ENCODE measurements at places on chromosomes 6 and 20.

DNA sequence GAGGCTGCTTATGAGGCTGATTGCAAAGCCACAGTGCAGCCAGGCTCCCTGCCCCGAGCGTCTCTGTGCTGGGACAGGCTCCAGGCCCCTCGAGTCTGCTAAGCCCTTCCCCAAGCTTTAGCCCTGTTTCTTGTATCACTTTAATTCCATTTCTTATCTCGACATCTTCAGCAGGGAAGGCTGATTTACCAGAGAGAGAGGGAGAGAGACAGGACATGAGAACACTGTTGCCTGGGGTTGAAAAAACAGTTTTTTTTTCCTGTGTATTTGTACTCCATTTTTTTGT lies 386.5 kb downstream of the SMOC2 start:
- no peak for DNase-seq

DNA sequence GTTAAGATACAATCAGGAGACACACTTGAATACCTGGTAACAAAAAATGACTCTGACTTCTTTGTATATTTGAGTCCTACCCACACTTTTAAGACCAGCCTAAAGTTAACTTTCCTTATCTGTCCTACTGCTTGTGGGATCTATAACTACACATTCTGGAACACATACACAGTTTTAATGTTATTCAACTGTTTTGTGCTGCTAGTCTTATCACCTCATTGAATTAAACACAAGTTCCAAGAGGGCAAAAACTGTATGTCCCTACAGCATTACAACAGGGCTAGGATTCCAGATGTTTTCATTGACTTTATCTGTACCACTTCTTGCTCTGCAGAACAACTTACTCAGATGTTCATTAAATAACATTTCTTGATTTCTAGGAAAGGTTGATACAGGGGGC lies 2.8 kb downstream of the HMGN3 start:
- no peak for DNase-seq

GRCh38 chr6:16591396-16592222 lies 169.7 kb downstream of the ATXN1 start:
- no peak for DNase-seq

DNA sequence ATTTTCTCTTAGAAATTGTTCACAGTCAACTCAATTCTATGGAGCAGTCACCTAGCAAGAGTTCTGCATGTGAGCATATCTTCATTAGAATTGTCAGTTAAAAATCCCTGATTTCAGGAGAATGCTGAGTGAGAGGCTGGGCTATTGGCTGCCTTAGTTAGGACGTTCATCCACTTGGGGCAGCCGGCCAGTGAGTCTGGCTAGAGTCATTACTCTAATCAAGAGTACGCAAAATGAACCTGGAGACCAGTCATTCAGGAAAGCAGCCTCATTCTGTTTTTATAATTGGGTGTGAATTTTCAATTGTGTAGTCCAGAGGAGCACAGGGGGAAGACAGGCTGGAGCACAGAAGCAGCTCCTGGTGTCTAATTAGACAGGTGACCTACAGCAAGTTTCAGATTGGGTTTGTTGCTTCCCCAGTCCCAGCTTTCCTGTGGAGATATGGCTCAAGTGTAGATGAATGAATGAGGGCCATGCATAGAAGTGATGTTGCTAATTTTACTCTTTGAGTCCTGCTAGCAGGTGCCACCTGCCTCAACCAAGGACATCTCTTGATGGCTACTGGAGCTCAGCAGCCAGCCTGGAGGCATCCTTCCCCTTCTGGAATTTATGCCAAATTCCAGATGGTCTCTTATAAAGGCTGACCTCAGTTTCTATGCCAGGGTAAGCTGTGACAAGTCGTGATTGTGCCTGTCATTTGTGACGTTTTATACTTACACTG lies 265.7 kb downstream of the NKAIN2 start:
- DNase-seq: no peak

GRCh38 chr6:156021746-156022396 lies 566.2 kb upstream of the NOX3 start:
- no peak for DNase-seq

- no peak for DNase-seq
Observed at GRCh38 chr20:48154040-48154765, 368.9 kb upstream of the SULF2 start.

DNA sequence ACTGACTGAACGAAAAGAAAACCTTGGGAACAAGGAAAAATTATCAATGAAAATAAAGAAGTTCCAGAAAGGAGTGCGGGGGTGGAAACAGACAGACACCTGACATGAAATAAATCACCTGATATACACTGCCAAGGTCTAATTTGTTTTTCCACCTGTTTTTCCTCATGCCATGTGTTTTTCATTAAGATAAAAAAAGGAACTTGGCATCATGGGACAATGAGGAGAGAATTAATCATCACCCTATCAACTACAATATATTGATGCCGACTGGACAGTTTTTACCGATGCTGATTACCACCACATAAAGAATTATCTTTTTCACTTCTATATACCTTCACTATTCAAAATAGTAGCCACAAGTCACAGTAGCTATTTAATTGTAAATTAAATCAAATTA lies 233.2 kb downstream of the ARHGAP18 start:
- no peak for DNase-seq

DNA sequence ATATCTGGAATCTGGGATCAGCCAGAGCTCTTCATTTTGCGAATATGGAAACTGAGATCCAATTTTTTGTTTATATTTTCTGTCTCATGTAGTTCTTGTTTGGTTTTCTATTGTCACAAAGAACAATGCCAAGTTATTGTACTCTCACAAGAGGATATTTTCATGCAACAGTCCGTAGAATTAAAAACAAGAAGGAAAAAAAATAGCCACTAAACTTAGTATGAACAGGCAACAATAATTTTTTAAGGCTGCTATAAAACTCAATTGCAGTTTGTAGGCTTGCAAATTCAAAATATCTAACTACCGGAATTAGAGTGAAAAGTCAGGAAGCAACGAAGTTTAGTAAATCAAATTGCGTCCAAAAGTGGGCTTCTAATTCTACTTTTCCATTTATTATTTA lies 1.2 kb downstream of the POPDC3 start:
- DNase-seq: no peak

- DNase-seq: no peak
Observed at GRCh38 chr20:22544462-22544861, 39.9 kb downstream of the FOXA2 start.

- no peak for DNase-seq
Observed at GRCh38 chr20:35007891-35008290, 52.2 kb downstream of the MYH7B start.

GRCh38 chr6:57313009-57313408 lies 4.4 kb upstream of the PRIM2 start:
- no peak for DNase-seq

DNA sequence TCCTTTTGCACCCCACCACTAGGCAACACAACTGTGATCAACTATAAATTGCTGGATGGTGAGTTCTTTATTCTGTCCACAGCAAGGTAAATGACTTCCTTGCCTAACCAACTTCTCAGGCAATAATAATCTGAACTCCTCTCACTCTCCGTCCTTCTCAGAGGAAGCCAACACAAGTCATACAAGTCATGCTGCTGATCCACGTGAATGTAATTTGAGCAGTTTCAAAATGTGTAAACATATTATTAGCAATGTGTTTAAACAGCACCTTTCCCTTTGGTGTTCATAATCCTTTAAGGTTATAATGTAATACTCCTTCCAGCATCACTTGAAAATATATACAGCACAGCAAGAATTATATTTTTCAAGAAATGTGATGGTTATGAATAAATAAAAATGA lies 127.9 kb downstream of the QRSL1 start:
- DNase-seq: no peak

- DNase-seq: no peak
Observed at GRCh38 chr6:72784581-72784980, 162.7 kb downstream of the KCNQ5 start.

DNA sequence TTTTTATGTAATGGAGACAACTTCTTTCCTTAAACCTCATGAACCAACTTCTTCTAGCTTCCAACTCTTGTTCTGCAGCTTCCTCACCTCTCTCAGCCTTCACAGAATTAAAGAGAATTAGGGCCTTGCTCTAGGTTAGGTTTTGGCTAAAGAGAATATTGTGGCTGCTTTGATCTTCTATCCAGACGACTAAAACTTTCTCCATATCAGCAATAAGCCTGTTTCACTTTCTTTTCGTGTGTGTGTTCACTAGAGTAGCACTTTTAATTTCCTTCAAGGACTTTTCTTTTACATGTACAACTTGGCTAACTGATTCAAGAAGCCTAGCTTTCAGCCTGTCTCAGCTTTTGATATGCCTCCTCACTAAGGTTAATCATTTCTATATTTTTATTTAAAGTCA lies 596.1 kb upstream of the NRSN1 start:
- DNase-seq: no peak

DNA sequence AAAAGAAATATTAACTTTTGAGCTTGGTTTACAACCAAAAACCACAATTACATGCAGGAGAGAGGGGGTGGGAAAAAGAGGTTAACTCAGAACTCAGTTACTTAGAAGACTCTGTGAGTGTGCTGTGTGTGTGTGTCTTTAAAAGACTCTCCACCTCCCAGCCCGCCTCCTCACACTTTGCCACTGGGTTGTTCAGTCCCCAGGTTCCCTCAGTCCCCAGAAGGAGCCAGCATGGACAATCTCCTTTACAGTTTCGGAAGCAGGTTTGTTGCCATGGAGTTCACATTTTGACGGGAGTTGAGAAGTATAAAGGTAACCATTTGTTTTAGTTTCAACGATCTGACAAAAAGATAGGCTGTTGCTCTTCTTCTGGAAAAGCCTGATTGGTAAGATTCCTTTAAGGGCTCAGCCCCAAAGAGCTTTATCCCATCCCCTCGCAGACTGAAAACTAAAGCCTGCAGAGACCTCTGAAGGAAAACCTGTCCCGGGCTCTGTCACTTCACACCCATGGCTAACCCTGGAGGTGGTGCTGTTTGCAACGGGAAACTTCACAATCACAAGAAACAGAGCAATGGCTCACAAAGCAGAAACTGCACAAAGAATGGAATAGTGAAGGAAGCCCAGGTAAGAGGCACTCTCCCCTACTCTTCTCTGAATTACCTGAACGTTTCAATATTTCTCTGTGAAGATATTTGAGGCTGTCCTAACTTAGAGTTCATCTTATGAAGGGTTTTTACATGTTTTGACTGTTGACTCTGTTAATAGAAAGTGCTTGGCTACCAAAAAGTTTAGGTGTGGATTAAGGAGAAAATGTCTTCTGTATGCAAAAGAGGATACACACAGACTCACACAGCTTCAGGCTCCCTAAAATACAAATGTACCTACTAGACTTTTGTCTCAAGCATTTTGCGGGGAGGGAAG lies at the start of gene SPTLC3:
Gene SPTLC3 (plus strand): TSS at position 212 of the 921 bp plus-strand sequence. CDS start 296 bp downstream, at position 508.
- DNase-seq: peak; percentile 22

DNA sequence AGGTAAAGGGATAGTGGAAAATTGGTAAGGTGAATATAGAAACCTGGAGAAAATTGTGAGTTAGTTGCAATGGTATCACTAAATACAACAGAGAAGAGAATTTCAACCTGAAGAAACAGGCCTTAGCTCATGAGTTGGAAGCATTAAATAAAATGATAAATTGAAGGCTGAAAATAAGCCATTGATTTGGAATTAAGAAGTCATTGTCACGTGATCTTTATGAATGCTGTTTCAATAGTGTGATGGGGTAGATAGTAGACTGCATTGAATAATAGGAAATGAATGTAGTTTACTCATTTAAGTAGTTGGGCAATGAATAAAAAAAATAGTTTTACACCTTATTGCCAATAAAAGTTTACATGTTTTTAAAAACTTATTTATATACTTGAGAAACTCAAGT lies 88.5 kb upstream of the ADGRB3 start:
- no peak for DNase-seq

GRCh38 chr6:72619883-72620696 lies 1.8 kb upstream of the KCNQ5 start:
- DNase-seq: no peak

- no peak for DNase-seq
Observed at GRCh38 chr20:48942730-48943129, 21.2 kb downstream of the ARFGEF2 start.

DNA sequence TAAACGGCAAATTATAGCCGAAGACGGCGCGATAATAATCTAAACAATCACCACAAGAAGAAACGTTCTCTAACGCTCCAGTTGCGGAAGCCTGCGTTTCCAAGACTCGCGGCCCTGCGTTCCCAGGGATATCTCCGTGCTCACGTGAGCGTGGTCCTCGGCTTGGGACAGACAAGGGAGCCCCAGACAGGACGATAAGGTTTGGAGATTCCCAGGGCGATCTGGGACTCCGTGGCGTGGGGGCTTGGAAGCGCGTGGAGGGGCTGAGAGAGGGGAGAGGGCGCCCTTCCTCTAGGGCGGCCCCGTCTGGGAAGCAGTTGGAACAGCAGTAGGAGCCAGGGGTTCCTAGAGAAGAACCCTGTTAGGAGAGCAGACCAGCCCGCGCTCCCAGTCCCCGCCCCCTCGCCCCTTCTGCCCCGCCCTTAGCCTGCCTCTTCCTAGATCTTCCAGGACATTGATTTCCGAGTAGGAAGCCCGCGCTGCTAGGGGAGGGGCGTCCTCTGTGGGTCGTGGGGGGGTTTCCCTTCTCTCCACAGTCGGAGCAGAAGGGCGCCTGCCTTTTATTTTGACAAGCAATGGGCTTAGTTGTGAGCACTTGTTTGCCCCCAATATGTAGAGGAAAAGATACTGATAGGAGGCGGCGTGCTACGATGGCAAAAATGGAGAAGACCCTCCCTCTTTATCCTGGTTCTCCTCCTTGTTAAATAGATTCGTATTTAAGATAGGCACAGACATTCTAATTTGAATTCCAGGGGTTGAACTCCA lies 10.6 kb downstream of the NRN1 start:
- DNase-seq: no peak

- no peak for DNase-seq
Observed at GRCh38 chr20:23139524-23139923, 53.4 kb upstream of the CD93 start.

- no peak for DNase-seq
Observed at GRCh38 chr20:8082025-8082424, 50.0 kb upstream of the PLCB1 start.

DNA sequence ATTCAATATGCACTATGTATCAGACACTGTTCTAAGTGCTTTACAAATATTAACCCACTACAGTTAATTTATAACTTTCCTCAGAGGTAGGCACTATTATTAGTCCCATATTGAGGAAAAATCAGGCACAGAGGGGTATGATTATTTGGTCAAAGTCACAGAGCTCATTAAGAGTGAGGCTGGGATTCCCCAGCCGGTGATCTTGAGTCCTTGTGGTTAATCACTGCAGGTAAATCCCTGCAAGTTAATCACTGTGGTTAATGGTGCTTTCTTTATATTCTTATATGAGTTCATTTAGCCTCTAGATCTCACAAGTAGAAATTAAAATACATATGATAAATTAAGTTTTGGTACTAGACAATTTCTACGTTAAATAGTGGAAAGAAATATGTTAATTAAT lies 9.2 kb downstream of the CRYBG1 start:
- DNase-seq: no peak
